Activated CD4-positive, alpha-beta T cell treated with anti-CD3 and anti-CD28 coated beads for 36 hours (primary cell): ENCODE measurements at places on chromosomes 11 and 22. TPM values are rescaled to one million over a fixed set of nuclear protein-coding genes. Genes with fewer than 3 reads are reported as not detected.

DNA sequence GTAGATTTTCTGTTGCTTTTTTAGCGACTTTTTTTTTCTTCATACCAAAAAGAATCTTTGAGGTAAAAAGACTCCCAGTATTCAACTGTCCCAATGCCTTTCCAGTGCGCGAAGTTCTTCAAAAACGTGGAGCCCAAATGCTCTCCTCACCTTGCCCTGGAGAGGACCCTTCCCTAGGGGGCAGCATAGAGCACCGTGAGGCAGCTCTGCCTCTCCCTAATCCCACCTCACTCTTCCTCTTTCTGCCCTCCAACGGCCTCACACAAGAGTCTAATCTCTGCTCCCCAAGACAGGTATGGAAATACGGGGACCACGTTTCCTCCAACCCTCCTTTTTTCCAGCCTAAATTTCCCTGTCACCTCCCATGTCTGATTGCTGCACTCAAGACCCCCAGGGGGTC is 117.5 kb upstream of the ALX4 start:
- peaks cover 23% of the 10 kb centered on the region for H3K27me3 ChIP-seq
- H3K27ac ChIP-seq = no peak overlapping the region
- no peaks in the 10 kb centered on the region for H3K36me3 ChIP-seq
- peak; percentile 35 for DNase-seq
- H3K4me1 ChIP-seq = no peaks in the 10 kb centered on the region

GRCh38 chr11:68148879-68149278 is 27.7 kb upstream of the CHKA start:
- H3K27me3 ChIP-seq = no peaks in the 10 kb centered on the region
- no peak overlapping the region for H3K4me3 ChIP-seq
- no peaks in the 10 kb centered on the region for H3K36me3 ChIP-seq
- H3K27ac ChIP-seq = no peak overlapping the region
- DNase-seq = no peak
- H3K4me1 ChIP-seq = no peaks in the 10 kb centered on the region

DNA sequence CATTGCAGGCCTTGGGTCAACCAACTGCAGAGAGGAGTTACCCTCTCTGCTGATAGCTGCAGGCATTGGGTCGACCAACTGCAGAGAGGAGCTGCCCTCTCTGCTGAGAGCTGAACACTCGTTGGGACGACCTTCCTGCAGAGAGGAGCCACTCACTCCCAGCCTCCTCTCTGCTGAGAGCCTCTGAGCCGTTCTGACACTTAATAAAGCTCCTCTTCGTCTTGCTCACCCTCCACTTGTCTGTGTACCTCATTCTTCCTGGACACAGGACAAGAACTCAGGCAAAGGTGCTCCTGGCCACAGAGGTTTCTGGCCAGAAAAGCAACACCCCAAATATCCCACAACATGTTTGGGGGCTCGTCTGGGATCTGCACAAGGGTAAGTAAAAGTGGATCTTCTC is 7.5 kb upstream of the PKP3 start:
- H3K36me3 ChIP-seq = peaks cover 3% of the 10 kb centered on the region
- no peak overlapping the region for H3K27ac ChIP-seq
- no peaks in the 10 kb centered on the region for H3K4me1 ChIP-seq

GRCh38 chr11:26231252-26231661 is 100.7 kb upstream of the ANO3 start:
- H3K27ac ChIP-seq = no peak overlapping the region
- no peak overlapping the region for H3K4me3 ChIP-seq
- no peak for DNase-seq
- H3K27me3 ChIP-seq = no peaks in the 10 kb centered on the region
- H3K4me1 ChIP-seq = no peaks in the 10 kb centered on the region
- H3K36me3 ChIP-seq = no peaks in the 10 kb centered on the region

The RIMBP3C gene
- 0.33 TPM for total RNA-seq
